CD4-positive, alpha-beta memory T cell (primary cell): ENCODE measurements at places on chromosomes 3 and 15. TPM values are rescaled to one million over a fixed set of nuclear protein-coding genes. Genes with fewer than 3 reads are reported as not detected.
A peak's percentile ranks its signal among the peaks of the same experiment; 100 is the strongest.

The POLQ gene
- 0.11 TPM for polyA plus RNA-seq

The DNAH12 gene
- polyA plus RNA-seq, result not detected

The CYP11A1 gene
- not detected for polyA plus RNA-seq

The CACNA1D gene
- polyA plus RNA-seq, result 0.06 TPM

The MYL3 gene
- polyA plus RNA-seq, result not detected

The SEC61A1 gene
- polyA plus RNA-seq, result 156 TPM

The CYP1A1 gene
- polyA plus RNA-seq, result not detected

The ARL14 gene
- polyA plus RNA-seq, result not detected

- peak; percentile 33 for DNase-seq
Observed at GRCh38 chr3:52838561-52839267, 3.9 kb upstream of the MUSTN1 start.

GRCh38 chr3:196654735-196655090, 15.2 kb downstream of the NRROS start:
- DNase-seq, result no peak

GRCh38 chr15:88440021-88440420, 27.2 kb downstream of the MRPL46 start:
- DNase-seq, result no peak

DNA sequence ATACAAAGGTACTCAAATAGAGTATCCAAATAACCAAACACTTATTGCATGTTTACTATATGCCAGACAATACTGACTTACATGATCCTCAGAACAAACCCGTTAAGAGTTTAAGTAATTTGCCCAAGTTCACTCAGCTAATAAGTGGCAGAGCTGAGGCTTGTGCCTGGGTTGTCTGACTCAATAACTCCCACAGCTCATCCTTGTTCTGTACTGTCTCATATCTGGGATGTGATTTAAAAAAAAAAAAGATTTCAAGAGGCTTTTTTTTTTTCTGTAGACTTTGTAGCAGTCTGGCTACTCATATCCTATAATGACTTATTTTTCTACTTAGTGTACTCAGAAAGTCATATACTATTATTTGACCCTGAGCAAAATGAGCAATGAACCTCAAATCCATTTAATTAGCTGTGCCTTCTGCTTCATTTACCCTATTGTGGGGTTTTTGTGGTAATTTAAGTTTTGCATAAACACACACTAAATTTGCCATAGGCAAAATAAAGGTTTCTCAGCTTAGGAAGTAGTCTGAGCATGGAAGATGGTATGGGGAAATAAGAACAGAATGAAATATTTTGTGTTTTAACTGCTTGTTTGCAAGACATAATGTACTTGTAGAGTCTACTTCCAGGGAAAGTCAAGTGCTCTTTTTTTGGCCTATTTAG, 3.1 kb downstream of the NSUN3 start:
- DNase-seq, result no peak

DNA sequence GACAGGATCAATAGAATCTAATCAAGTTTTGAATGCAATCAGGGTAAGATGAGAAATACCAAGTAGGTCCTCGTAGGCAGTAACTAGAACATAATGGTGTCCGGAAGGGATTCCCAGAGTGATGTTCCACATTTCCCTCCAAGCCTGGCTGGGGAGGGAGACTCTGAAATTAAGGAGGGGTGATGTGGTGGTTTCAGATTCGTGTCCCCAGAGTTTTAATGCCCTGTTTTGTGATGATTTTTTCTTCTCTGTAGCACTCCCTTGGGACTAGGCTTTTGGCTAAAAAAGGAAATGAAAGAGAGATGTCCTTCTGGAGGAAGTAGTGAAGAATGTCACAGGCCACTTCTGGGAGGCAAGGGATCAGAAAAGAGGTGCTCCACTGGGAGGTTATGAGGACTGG, 108.3 kb upstream of the CACNA2D3 start:
- no peak for DNase-seq

GRCh38 chr3:194396539-194396858, 2.6 kb downstream of the GP5 start:
- DNase-seq, result no peak

- DNase-seq, result no peak
Observed at GRCh38 chr3:135215516-135215915, 420.5 kb downstream of the EPHB1 start.

DNA sequence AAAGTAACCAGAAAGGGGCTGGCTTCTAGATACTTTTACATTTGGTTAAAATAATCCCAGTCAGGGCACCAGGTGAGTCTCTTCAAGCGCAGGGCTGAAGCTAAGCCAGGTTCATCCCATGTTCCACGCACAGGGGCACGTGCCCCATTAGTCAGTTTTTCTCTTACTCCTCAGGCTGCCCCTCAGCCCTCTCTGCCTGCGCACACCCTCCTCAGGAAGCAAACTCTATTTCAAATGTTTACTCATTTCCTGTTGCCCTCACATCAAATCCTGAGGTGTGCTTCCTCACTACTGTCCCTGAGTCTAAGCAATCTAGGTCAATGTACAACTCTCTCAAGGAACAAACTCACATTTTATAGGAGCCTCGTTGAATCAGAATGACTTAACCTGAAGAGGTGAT, 48.5 kb downstream of the THBS1 start:
- DNase-seq, result peak; percentile 76

- no peak for DNase-seq
Observed at GRCh38 chr3:123609063-123609462, 24.2 kb upstream of the HACD2 start.

- DNase-seq, result peak; percentile 64
Observed at GRCh38 chr15:75727851-75728715, 15.4 kb upstream of the CSPG4 start.

GRCh38 chr3:52930748-52931147, 33.4 kb upstream of the STIMATE start:
- DNase-seq, result no peak

DNA sequence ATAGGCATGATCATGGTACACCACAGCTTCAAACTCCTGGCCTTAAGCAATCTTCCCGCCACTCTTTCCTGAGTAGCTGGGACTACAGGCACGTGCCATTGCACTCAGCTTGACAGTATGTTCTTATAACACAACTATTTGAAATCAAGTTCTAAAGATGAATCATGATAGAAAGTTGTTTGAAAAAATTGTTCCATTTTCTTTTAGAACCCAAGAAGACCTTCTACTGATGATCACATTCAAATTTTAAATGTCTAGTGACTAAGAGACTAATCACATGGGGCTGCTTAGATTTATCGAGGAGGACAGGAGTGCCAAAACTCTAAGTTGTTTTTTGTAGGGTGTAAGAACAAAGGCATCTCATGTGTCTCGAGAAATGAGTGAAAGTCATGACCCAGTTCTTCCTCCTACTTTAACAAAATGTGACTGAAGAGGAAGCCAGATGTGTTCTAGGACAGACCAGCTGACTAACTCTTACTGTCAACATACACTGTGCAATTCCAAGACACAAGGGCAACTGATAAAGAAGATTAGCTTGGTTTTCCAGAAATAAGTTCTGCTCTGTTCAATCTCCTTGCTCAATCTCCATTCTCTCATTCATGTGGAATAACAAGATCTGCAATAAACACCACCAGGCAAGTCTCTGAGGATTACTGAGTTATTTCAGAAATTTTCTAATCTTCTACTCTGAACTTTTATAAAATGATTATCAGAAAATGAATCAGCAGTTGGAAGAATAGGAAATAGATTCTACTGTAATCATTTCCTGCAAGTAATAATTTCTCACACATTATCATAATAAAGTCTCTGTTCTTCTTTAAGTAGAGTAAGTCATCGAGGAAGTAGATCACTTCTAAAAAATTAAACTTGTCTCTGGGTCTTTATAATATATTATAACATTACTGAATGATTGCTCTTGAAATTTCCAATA, 122.6 kb upstream of the CCNL1 start:
- DNase-seq, result no peak

- DNase-seq, result no peak
Observed at GRCh38 chr3:176068750-176069149, 1128.5 kb downstream of the TBL1XR1 start.

- no peak for DNase-seq
Observed at GRCh38 chr3:53805463-53806159, 40.6 kb downstream of the CHDH start.

DNA sequence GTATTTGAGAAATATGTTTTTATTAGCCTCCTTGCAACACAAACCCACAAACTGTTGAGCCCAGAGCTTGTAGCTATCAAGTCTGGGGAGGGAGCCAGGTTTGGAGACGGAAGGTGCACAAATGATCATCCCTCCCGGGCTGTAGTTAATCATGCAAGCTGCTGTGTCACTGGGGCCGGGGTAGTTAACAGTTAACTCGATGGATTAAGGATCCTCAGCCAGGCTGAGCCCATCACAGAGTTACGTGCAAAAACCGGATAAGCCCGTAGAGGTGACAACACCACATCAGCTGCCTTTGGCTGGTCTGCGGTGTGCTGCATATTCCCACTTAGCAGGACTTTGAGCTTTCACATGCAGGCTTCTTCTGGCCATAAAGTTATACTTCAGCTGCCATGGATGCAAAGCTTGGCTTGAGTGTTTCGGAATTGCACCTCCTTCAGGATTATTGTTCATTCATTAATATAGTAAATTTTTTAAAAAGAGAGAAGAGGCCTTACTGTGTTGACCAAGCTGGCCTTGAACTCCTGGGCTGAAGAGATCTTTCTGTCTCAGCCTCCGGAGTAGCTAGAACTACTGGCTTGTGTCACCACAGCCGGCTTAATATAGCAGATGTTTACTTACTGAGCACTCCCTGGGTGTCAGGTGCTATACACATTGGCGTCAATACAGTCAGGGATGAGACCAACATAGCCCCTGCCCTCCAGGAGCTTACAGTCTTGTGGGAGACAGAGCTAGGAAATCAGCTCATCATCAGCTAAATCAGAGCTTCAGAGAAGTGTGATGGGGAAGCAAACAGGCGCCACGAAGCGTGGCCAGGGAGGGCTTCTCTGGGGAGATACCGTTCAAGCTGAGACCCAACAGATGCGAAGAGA, 226.8 kb upstream of the BHLHE40 start:
- DNase-seq, result no peak

DNA sequence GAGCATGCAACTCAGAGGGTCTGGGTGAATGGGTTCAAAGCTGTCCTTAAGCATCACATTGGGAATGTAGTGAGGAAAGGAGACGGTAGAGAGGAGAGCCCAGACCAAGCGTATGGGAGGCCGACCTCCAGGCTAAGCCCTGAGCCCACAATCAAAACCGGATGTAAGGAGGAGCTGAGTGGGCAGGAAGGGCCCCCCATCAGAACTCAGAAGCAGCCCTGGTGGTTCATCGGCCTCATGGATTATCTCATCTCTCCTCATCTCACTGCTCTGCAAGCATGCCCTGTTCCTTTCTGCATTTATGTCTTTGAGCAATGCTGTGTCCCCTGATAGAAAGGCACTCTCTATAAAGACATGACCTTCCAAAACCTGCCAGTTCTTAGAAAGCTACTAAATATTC, 6.2 kb downstream of the HDC start:
- no peak for DNase-seq

GRCh38 chr3:188712991-188713390, 458.8 kb upstream of the TPRG1 start:
- no peak for DNase-seq

DNA sequence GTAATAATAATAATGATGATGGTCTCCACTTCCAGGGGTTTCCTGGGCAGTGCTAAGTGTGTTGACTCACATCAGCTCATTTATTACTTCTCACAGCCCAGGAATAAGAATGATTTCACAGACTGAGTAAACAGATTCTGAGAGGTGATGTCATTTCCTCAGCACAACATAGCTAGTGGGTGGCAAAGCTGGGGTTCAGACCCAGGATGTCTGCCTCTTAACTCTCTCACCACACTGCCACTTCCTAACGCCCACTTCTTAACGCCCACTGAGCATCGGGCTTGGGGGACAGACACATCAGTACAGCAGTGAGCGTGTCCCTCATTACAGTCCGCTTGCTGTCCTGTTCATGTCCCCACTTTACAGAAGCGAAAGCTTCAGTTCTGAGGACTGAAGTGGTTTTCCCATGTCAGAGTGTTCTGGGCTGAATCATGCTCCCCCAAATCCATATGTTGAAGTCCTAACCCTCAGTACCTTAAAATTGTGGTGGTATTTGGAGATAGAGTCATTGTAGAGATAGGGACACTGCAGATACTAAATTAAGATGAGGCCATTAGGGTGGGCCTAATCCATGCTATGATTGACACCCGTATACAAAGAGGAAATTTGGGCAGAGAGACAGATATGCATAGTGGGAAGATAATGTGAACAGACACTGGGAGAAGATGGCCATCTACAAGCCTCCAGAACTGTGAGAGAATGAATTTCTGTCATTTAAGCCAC, 68.0 kb downstream of the ATP2B2 start:
- peak; percentile 47 for DNase-seq

DNA sequence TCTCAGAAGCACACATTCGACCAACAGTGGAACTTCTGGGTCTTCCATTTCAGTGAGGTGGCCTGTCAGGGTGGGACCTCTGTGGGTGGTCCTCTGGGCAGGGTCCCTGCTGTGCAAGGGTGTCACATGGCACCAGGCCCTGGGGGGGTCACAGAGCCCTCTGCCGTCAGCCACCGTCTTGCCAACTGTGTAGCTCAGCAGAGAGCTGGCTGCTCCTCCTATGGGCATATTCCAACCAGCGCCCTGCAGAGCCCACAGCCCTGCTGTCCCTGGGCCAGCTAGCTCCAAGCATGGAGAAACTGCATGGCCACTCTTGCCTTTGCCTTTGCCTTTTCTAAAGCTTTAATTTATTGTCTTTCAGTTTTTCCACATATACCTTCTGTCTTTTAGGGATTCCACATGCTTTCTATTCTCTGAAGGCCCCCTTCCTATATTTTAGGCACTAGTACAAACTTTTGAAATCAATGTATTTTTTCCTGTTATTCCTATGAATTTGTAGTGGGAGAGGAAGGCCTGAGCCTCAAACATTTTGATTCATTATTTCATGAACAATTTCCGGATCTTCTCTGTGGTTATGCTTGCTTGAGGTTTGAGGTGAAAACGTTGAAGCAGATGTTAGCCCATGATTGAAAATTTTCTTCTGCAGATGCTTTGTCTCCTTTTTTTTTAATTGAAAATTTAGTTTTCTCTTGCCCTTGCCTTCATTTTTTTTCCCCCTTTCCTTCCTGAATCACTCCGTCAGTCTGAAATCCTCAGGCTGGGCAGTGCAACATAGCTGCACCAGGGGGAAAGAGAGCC, 11.7 kb downstream of the IQCF1 start:
- no peak for DNase-seq

DNA sequence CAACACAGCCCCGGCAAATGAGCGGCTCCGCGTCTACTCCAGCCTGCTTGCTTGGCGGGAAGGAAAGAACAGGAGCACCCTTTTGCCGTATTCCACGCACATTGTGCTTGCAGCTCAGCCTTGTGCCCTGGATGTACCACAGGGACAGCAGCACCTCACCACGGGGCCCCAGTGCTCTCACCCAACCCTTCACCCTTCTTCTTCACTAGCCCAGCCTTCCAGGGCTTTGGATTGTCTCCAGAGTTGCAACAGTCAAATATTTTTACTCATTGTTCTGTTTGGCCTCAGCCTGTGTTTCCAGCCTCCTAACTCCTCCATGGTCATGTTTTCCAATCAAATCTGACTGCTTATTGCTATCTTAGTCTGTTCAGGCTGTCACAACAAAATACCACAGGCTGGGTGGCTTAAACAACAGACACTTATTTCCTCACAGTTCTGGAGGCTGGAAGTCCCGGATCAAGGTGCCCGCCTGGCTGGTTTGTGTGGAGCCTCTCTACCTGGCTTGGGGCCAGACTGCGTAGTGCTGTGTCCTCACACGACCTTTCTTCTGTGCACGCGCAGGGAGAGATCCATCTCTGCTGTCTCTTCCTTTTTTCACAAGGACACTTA, 79.2 kb upstream of the ABHD17C start:
- DNase-seq, result no peak

GRCh38 chr3:4508048-4508981, 15.2 kb downstream of the ITPR1 start:
- DNase-seq, result no peak
